ENCODE measurements at places on chromosomes 12 and 14.

GRCh38 chr12:101697197-101697929 lies at the start of gene CHPT1:
Gene CHPT1 (plus strand): TSS chr12:101697640. CDS start chr12:101697862, 222 bp downstream.
- peak; percentile 86 for DNase-seq

GRCh38 chr12:57693317-57693658 lies 644 bp upstream of the OS9 start:
- DNase-seq: no peak

- DNase-seq: no peak
Observed at GRCh38 chr12:15749937-15750336, 39.3 kb downstream of the EPS8 start.

- DNase-seq: no peak
Observed at GRCh38 chr14:23413681-23414080, 5.6 kb upstream of the MYH6 start.

- DNase-seq: no peak
Observed at GRCh38 chr12:101375573-101375972, 32.0 kb downstream of the ARL1 start.

- DNase-seq: no peak
Observed at GRCh38 chr12:91990525-91990924, 155.1 kb downstream of the BTG1 start.

- DNase-seq: peak; percentile 2
Observed at GRCh38 chr12:10941916-10942607, 3.0 kb upstream of the TAS2R14 start.

DNA sequence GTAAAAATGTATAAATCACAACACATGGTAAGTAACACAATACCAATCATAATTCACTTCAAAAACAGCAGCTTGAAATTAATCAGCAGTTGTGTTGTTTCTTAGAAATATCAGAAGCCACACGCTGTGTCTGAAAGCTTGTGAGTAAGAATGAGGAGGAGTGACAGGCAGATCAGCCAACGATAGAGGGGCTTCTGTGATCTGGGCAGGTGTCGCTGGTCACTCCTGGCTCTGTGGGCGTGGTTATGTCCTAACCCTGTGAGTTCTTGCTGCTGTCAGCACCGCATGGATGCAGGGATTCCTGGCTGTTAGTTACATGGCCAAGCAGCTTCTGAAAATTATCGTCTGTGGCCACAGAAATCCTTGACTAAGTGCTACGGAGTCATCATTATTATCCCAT lies 123.4 kb downstream of the SLC25A47 start:
- DNase-seq: peak; percentile 38

DNA sequence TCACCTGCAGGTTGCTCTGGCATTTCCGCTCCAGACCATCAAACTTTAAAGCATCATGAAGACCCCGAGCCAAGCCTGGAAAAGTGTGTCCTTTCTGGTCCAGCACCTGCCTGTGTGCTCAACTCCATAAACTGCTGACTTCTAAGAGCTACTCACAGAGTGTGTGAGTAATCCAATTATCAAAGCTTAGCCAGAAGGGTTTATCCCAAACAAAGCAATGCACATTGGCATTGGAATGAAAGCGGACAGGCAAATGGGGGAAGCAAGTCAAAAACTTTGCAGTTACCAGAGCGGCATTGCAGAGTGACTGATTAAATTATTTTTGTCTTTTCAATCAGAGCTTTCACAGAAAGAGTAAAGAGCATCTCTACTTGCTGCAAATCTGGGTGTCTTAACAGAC lies 1262.4 kb upstream of the SEL1L start:
- DNase-seq: peak; percentile 29

DNA sequence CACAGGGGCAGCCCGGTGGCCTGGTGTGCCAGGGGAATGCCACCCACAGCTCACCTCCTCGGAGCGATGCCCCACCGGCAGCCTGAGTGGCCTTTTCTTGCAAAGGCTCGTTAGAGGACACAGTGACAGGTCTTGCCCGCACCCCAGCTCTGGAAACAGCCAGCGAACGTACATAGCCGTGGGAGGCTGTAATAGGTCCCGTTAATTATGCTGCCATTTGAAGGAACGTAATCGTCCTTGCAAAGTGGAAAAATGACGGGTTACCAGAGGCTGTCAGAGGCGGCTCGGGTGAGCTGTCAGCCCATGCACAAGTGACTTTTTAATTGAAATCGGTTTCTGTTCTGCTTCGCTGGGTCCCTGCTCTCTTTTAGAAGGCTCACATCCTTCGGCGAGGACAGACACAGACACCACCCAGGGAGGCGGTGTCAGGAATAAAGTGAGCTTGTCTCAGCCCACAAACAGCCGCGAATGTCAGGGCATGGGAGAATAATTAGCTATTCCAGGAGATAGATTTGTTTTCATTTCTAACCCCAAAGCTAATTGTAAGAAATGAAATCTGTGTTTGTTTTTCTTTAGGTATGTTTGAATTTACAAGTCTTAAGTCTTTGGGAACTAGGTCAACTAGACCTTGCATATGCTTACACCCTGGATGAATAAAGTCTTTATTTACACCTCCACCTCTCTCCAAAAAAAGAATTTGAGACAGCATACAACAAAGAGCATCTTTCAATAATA lies 77.2 kb upstream of the RFLNA start:
- peak; percentile 79 for DNase-seq

- peak; percentile 4 for DNase-seq
Observed at GRCh38 chr12:78375461-78375860, 489.1 kb upstream of the SYT1 start.

GRCh38 chr14:78530078-78530477 lies 359.9 kb downstream of the NRXN3 start:
- DNase-seq: no peak

DNA sequence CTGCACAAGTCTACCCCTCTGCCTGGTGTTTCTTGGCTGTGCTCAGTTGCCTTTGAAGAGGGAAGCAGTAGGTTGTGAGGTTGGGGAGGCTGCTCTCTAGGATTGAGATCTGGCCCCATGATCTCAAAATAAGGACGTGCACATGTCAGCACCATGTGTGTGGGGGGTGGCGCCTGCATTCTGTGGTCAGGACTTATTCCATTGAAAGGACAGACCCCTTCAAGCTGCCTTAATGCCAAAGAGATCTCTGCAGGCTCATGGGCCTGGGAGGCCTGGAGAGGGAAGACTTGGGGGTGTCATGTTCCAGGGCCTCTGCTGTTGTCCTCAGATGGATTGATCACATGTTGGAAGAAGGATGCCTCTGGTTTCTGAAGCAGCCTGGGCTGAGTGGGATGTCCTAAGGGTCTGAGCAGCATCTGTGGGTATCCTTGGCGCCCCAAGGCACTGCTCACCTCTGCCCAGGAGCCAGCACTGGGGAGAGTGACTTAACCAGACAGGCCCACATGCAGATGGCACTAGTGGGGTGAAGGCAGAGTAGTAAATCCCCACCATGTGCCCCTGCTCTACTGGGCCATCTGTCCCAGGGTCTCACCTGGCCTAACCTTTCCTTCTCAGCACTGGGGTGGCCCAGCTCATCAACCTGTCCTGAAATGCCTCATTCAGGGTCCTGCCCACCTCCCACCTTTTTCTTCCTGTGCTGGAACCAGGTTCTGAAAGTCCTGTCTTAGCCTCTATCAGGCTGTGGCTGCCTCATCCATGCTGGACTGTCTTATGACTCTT lies 118.9 kb downstream of the ADGRD1 start:
- DNase-seq: no peak

- DNase-seq: no peak
Observed at GRCh38 chr12:27541031-27541719, 17.2 kb downstream of the PPFIBP1 start.

DNA sequence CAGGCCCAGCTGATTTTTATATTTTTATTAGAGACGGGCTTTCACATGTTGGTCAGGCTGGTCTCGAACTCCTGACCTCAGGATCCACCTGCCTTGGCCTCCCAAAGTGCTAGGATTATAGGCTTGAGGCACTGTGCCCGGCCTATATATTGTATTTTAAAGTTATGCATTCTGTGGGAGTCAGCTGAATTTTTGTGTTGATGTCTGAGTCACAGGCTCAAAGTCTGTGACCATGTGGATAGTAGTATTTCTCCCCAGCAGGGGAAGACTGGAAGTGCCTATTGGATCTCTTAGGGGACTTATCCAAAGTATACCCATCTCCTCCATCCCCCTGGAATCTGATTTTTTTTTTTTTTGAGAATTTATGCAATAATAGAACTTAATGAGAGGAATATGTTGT lies 43.8 kb upstream of the ATF1 start:
- DNase-seq: no peak

- DNase-seq: peak; percentile 16
Observed at GRCh38 chr12:87670448-87670847, 358.8 kb downstream of the C12orf50 start.

DNA sequence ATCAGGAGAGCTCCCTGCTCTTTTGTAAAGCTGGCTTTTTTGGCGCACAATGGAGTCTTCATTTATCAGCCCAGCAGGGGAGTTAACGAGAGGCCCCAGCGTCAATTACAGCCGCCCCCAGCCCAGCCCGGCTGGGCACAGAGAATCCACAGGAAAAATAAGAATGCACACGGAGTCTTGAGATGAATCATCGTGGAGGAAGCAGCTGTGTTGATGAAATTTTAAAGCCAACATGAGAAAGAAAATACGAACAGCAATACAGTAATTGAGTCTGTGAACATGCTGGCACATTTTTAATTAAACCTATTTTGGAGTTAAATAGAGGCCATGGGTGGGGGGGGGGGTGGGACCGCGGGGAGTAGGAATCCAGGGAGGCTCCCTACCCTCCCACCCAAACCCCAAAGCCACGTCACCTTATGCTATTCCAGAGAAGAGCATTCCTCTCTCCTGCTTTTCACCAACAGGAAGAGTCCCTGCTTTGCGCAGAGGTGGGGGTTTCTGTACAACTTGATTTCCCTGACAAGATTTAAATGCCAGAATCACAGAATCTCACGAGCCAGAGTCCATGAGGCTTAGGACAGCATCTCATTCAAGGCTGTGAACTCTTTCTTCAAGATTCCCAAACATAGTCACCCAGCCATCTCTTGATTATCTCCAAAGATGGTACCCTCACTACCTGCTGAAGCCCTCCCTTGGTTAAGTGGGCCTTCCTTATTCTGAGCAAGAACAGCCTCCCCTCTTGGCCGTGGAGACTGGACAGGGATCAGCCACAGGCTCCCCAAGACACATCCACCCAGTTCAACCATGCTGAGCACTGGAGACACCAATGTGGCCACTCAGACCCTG lies 50.3 kb downstream of the CCNK start:
- peak; percentile 91 for DNase-seq

DNA sequence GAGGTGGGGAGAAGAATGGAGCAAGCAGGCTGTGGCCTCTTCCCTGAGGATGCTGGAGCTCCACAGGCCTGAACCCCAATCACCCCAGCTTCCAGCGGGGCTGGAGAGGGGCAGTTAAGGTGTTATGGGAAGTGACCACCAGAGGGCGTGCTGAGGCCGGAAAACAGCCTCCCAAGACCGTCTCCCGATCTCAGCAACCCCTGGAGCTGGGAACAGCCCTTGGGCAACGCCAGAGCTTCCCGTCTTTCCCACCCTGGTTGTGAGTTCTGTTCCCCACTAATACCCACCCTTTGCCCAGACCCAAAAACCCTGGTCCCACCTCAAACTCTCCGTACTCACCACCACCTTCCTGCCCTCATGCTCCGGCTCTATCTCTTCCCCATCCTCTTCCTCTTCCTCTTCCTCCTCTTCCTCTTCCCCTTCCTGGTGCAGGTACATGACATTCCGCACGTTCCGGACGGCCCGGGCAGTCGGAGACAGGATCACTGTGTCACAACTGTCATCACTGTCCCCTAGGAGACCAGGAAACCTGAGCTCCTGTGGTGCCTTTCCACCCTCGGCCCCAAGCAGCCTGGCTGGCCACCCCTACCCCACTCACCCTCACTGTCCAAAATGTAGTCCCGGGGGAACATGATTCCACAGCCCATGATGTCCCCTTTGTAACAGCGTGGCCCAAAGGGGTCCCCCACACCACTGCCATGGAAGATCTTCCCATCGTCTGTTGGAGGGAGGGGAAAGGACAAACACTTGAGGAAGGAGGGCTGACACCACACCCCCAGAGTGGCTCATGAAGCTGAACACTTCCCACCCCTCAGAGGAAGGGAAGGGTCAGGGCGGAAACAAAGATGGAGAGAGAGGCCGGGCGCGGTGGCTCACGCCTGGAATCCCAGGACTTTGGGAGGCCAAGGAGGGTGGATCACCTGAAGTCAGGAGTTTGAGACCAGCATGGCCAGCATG lies 12.9 kb downstream of the SPRYD3 start:
- DNase-seq: peak; percentile 84

- DNase-seq: no peak
Observed at GRCh38 chr14:92750994-92751400, 2.6 kb upstream of the LGMN start.

Measured in NCI-H69 (cell line).